ENCODE measurements at places on chromosomes 7 and 10.

- DNase-seq, result no peak
These were observed 318.4 kb upstream of the KAT6B start for GRCh38 chr10:74507951-74508350.

- DNase-seq, result no peak
These were observed 712.5 kb upstream of the FZD8 start for GRCh38 chr10:36354633-36355032.

DNA sequence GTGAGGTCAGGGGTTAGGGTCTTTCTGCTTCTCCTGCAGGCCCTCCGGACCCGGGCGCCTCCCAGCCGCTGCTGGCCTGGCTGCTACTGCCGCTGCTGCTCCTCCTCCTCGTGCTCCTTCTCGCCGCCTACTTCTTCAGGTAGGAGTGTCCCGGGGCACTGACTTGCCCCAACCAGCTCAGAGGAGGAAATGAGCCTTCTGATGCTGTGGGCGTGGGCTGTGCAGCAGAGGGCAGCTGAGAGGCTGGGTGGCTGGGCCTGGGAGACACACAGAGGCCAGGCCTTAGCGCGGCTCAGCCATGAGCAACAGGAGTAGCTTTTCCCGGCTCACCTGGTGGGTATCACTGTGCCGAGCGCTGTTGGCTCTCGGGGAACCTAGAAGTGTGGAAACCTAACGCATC is 78.9 kb downstream of the MKI67 start:
- DNase-seq, result peak; percentile 74

DNA sequence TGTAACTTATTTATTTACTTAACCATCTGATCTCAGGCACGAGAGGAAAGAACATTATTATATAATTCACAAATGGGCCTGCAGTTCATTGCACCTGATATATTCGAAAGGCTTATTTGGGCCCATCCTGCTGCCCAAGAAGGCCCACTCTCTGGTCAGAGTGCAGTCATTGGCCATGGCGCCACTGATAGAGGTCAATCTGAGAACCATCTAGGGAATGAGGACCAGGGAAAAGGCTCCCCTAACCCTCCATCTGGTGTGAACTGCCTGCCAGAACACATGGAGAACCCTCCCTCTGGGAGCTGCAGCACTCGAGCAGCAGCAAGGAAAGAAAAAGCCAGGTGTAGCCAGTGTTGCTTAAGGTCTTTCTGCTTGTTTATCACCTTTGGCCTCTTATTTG is 136.6 kb downstream of the REEP3 start:
- no peak for DNase-seq

- no peak for DNase-seq
These were observed 140.4 kb downstream of the DKK1 start for GRCh38 chr10:52454491-52454890.

DNA sequence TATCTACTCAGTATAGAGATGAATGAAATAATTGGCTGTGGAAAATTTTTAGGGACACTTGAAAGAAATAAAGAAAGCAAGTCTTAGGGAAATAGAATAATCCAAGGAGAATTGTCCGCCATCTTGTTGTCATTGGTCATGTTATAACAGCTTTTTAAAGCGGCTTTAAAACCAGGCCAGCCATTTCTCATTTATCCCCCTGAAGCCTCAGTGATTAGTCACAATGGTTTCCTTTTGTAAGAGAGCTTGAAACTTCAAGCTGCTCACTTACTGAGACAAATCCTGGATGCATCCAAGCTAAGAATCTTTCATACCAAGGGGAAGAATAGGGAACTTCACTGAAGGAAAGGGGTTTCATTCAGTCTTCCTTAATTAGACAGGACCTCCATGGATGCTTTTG is 67.9 kb downstream of the SGCE start:
- DNase-seq, result no peak

DNA sequence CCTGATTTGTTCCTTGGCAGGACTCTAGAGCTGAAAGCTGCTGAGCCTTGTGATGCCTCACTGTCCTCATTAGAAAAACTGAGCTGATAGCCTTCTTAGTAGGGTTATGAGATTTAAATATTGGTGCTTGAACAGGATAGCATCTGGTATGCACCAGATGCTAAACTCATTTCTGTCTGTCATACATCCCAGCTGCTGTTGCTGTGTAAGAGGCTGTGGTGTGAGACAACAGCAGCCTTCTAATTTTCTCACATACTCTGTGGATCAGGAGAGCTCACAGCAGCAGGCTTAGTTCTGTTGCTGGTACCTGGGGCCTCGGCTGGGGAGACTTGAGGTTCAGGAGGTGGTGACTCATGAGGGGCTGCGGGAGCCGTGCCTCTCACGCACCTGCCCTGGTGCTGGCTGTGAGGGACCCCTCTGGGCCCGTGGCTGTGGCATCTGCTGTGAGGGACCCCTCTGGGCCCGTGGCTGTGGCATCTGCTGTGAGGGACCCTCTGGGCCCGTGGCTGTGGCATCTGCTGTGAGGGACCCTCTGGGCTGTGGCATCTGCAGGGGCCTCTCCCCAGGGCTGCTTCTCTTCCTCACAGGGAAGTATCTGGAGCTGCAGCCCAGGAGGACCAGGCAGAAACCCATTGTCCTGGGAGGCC is 12.5 kb downstream of the DYNC2I1 start:
- DNase-seq, result no peak

GRCh38 chr10:96842896-96843723 is 11.0 kb downstream of the LCOR start:
- no peak for DNase-seq

DNA sequence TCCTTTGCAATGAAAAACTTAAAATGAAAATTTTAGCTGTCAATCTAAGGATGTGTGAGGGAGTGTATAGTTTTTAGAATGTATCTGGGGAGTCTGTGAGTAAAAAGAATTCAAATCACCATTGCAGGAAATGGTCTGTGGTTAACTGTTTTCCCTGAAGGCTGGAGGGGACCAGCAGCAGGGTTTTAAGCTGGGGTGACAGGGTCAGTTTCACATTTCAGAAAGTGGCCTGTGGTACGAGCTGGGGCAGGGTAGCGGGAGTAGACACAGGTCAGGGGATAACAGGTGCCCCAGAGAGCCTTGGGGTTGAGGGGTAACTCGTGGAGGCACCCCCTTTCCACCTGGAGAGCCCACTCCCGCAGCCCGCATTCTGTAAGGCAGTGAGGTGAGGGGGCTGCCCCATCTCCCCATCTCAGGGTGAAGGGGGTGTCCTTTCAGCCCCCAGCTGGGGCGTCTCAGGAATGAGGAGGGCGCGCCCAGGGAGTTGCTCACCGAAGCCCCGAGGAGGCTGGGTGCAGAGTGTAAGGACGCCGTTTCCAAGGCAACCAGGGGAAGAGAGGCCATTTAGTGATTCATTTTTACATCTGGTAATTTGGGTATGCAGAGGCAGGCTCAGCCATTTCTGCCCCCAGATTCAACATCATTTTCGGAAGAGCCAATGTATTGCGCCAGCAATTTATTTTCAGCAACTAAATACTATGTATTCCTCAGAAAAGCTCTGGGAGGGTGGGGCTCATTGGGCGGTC is 168.9 kb downstream of the SLIT1 start:
- DNase-seq, result no peak

DNA sequence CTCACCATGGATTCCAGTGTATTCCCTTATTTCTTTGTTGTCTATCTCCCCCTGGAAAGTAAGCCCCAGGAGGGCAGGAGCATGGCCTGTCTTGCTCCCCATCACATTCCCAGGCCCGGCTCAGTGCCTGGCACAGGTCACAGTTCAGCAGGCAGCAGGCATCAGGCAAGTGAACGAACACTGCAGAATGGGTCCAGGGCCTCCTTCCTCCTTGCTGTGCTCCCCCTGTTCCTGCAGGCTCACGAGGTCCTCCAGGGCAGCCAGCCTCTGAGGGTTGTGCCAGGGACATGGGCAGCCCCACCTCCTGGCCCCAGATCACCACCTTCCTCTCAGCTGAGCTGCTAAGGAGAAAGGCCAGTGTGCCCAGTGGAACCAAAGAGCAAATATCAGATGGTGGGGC is 41.8 kb downstream of the PDLIM1 start:
- DNase-seq, result no peak

GRCh38 chr10:128095027-128095752 is 31.0 kb downstream of the MKI67 start:
- no peak for DNase-seq

- DNase-seq, result no peak
These were observed 54.4 kb upstream of the TMEM72 start for GRCh38 chr10:44856696-44857095.

DNA sequence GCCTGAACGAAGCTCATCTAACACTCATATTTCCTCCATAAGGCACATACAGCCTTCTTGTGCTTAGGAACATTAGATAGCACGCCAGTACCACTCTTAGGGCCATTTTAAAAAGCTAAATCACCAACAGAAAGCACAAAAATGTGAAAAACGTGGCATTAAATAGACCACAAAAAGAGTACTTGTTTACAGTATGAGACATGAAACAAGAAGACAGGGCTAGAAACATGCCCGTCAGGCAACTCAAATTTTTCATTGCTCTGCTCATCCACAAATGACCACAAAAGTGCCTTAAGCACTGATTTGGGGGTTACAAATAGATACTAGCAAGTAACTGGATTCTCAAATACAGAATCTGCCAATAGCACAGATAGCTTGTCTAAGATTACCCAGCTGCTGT is 67.8 kb downstream of the ELMO1 start:
- no peak for DNase-seq

DNA sequence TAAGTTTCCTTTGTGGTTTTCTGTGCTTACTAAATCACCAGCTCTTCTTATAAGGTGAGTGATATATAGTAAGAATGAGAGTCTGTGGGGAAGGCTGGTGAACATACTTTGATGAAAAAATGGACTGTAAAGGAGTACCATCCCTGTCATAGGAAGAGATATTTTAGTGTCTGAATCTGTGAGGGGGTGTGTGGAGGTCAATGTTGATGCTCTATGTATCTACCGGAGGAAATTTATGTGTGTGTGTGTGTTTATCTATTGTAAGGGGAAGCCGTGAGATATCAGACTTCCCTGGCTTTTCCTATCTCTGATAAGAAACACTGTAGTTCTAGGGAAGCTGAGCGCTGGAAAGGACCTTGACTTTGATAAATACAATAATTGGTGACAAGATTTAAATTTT is 179.0 kb downstream of the PCDH15 start:
- no peak for DNase-seq

DNA sequence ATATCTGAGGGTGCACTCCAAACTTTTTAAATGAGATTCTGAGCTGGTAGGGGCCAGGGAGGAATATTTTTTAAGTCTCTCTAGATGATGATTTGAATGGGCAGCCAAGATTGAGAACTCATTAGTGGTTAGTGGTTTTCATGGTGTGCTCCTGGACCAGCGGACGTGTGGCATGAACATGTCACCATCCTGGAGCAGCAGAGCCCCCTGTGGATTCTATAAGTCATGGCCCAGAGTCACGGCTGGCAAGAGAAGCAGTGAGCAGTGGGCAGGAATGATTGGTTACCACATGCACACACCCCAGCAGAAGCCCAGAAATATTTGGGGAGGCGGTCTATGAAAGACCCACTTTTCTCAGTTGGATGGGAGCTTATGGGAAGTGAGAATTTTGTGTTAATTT is 21.2 kb upstream of the UCN3 start:
- DNase-seq, result no peak

- no peak for DNase-seq
These were observed 102.3 kb downstream of the HECTD2 start for GRCh38 chr10:91512458-91512857.

DNA sequence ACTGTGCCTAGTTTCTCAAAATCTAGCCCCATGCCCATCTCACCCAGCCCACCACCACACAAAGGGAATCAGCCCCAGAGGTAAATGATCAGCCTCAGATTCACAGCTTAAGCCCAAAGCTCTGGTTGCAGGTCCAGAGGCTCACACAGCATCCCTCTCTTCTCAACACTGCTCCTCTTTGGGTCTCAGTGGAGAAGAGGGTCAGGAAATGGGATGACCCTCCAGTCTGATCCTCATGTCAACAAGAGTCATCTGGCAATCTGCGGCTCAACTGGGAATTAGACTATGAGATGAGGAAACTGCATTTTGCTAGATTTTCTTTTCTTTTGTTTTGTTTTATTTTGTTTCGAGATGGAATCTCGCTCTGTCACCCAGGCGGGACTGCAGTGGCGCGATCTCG is 126.2 kb upstream of the PDLIM1 start:
- no peak for DNase-seq

All from ACHN (cell line).